Activated CD4-positive, alpha-beta memory T cell treated with anti-CD3 and anti-CD28 coated beads for 36 hours (primary cell): ENCODE measurements at places on chromosomes 6 and 20. TPM values are rescaled to one million over a fixed set of nuclear protein-coding genes. Genes with fewer than 3 reads are reported as not detected.

DNA sequence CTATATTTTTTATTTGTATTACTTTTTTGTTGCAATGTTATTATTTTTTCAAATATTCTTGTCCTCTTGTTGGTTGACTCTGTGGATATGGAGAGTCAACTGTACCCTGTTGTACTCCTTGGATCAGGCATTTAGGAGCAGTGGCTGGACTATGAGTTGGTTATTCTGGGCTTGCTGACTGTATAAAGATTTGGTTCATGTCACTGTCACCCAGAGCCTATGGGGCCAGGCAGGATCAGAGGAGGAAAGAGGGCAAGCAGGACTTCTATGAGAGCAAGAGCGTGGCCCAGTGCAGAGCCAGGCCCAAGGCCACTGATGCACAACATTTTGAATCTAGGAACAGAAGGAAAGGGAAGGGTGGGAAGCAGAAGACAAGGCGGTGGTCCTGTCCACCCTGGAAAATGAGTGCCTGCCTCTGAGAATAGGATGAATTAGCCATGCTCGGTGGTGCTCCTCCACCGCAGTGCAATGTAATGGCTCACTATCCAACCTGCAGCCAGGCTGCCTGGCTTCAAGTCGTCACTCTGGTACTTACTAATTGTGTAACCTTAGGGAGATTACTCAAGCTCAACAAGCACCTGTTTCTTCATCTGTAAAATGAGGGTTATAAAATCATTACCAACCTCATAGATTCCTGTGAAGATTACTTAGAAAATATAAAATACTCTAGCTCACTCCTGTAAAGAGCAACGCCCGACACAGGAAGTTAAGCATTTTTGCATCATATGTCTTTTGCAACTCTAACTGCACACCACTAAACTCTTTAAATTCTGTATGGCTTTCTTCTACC, 192.1 kb downstream of the KCNQ5 start:
- DNase-seq, result no peak
- H3K4me1 ChIP-seq, result no peaks in the 10 kb centered on the region
- no peaks in the 10 kb centered on the region for H3K36me3 ChIP-seq
- no peaks in the 10 kb centered on the region for H3K27me3 ChIP-seq

GRCh38 chr6:89392823-89393222, 19.2 kb downstream of the RRAGD start:
- no peak for DNase-seq
- H3K4me3 ChIP-seq, result no peak overlapping the region
- H3K27me3 ChIP-seq, result no peaks in the 10 kb centered on the region
- H3K36me3 ChIP-seq, result peaks cover 2% of the 10 kb centered on the region
- H3K4me1 ChIP-seq, result no peaks in the 10 kb centered on the region
- H3K27ac ChIP-seq, result no peak overlapping the region

Gene PPDPF
- total RNA-seq, result 191 TPM

Gene NOTCH4
- total RNA-seq, result 0.31 TPM
